ENCODE measurements at places on chromosomes 6 and 20. TPM values are rescaled to one million over a fixed set of nuclear protein-coding genes. Genes with fewer than 3 reads are reported as not detected.

- H3K4me3 ChIP-seq: no peak overlapping the region
- H3K4me1 ChIP-seq: no peaks in the 10 kb centered on the region
- peaks cover 17% of the 10 kb centered on the region for H3K36me3 ChIP-seq
- H3K27me3 ChIP-seq: no peaks in the 10 kb centered on the region
These were observed 160.8 kb downstream of the UBE3D start for GRCh38 chr6:82904860-82905259.

- H3K36me3 ChIP-seq: no peaks in the 10 kb centered on the region
- peaks cover 8% of the 10 kb centered on the region for H3K27me3 ChIP-seq
- H3K27ac ChIP-seq: no peak overlapping the region
- H3K4me1 ChIP-seq: peaks cover 23% of the 10 kb centered on the region
These were observed 59.6 kb downstream of the ZNF217 start for GRCh38 chr20:53534037-53534436.

- peaks cover 8% of the 10 kb centered on the region for H3K36me3 ChIP-seq
- no peak overlapping the region for H3K4me3 ChIP-seq
- peaks cover 2% of the 10 kb centered on the region for H3K4me1 ChIP-seq
- H3K27ac ChIP-seq: no peak overlapping the region
- no peaks in the 10 kb centered on the region for H3K27me3 ChIP-seq
These were observed 41.6 kb upstream of the NOX3 start for GRCh38 chr6:155497273-155497672.

DNA sequence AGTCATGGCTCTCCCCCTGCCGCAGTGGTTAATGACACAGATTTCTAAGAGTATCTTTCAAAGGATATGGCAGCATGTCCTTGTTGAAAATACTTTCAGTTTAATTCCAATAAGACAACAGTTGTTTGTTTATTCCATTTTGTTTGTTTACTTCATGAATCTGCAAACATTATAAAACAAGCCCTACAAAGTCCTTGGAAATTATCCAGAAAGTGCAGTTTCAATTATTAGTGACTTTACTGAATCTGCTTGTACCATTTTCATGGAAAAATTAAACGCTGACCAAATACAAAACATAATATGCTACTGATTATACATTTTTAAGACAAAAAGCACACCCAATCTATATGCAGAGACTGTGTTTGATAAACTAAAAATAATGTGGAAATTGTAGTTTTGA is 3.3 kb downstream of the HEY2 start:
- peaks cover 16% of the 10 kb centered on the region for H3K27me3 ChIP-seq
- H3K4me3 ChIP-seq: no peak overlapping the region
- DNase-seq: no peak
- H3K27ac ChIP-seq: no peak overlapping the region
- no peaks in the 10 kb centered on the region for H3K36me3 ChIP-seq
- H3K4me1 ChIP-seq: peaks cover 16% of the 10 kb centered on the region

- peaks cover 26% of the 10 kb centered on the region for H3K36me3 ChIP-seq
- no peak overlapping the region for H3K27ac ChIP-seq
- H3K4me1 ChIP-seq: peaks cover 11% of the 10 kb centered on the region
- no peak overlapping the region for H3K4me3 ChIP-seq
- H3K27me3 ChIP-seq: no peaks in the 10 kb centered on the region
- DNase-seq: no peak
These were observed 57.0 kb downstream of the MAP1LC3A start for GRCh38 chr20:34615477-34615876.

DNA sequence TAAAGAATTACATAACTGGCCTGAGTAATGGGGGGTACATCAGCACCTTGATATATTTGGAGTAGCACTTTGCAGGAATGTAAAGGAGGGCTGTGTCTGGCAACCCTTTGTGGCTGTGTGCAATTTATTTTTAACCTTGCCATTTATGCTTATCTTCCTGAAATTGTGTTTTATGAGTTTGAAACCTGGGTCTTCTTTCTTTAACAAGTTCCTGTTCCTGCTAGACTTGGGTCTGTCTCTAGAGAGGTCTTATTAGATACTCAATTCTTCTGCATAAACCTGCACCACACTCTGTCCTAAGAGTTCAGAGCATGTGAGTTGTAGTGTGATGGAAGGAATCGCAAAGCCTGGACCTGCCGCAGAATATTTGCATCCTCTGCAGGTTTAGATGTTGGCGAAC is 181.0 kb downstream of the JARID2 start:
- peak overlapping the region; percentile 16 for H3K4me3 ChIP-seq
- H3K27ac ChIP-seq: no peak overlapping the region
- DNase-seq: no peak
- H3K27me3 ChIP-seq: no peaks in the 10 kb centered on the region
- peaks cover 9% of the 10 kb centered on the region for H3K36me3 ChIP-seq

DNA sequence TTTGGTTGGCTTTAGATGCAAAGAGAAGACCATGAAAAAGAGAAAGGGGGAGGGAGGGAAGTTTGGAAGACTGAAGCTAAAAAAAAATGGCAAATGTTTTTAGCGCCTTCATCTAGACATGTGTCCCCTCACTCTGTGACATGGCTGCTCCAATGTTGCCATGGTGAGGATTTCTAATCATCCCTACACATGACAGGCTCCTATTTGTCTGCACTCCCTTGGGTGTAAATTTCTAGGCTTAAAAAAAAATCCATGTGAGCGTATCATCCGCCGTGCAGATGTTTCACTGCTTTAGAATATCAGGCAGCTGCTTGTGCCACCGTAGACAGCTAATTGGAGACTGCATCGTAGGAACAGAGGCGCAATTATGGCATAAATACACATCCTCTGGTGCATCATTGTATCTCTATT is 761.1 kb upstream of the MMS22L start:
- no peak for DNase-seq
- H3K4me3 ChIP-seq: no peak overlapping the region
- no peak overlapping the region for H3K27ac ChIP-seq
- no peaks in the 10 kb centered on the region for H3K36me3 ChIP-seq
- H3K4me1 ChIP-seq: no peaks in the 10 kb centered on the region

DNA sequence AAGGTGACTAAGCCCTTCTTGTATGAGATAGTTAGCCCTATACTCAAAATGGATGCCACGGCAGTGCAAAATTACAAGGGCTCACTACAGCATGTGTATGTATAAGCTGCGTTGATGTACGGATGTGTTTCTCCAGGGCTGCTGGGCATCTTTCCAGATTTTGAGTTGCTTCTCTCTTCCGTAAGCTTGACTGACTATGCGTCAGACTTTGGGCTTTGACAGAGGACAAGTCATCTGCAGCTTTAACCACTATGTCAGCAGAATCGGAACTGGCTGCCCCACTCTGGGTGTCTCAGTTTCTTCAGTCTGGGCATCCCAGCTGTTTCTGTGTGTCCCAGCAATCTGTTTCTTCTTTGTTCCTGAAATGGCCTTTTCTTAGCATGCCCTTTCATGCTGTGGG is 241.6 kb downstream of the BTBD3 start:
- no peak overlapping the region for H3K27ac ChIP-seq
- no peaks in the 10 kb centered on the region for H3K36me3 ChIP-seq
- no peaks in the 10 kb centered on the region for H3K27me3 ChIP-seq
- H3K4me1 ChIP-seq: no peaks in the 10 kb centered on the region

- no peak overlapping the region for H3K4me3 ChIP-seq
- no peaks in the 10 kb centered on the region for H3K36me3 ChIP-seq
- H3K27ac ChIP-seq: no peak overlapping the region
- no peak for DNase-seq
- H3K4me1 ChIP-seq: peaks cover 9% of the 10 kb centered on the region
- H3K27me3 ChIP-seq: peaks cover 12% of the 10 kb centered on the region
These were observed 55.2 kb upstream of the MAFB start for GRCh38 chr20:40744072-40744817.

DNA sequence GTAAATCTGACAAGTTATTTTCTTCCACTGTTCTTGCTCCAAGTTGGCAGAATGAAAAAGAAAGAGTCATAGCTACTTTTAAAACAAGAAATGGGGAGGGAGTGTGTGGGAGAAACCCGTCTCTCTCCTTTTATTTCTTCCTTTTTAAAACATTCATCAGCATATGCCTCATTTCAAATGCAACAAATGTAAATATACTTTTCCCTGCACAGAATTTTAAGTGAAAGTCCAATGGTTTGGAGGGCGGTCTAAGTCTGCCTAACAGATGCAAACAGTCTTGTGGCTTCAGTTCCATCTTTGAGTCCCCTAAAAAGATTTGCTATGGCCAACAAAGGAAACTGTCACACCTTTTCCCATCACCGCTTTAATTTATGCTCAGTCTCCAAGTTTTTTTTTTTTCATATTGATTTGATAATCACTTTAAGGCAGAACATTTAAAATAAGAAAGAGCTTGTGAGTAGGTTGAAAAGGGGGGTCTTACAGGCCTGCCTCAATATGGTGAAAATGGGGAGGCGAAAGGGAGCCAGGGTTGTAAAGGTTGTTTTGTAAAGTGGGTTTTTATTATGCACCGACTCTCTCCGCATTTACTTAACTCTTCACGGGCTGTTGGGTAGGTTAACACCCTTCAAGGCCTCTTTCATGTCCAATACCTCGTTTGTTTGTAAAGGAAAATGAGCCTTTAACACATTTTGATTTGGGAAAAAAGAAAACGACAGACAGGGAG is 4.6 kb downstream of the TFAP2D start:
- DNase-seq: no peak
- peaks cover 90% of the 10 kb centered on the region for H3K27me3 ChIP-seq
- H3K4me1 ChIP-seq: no peaks in the 10 kb centered on the region
- H3K4me3 ChIP-seq: no peak overlapping the region
- peaks cover 10% of the 10 kb centered on the region for H3K36me3 ChIP-seq

DNA sequence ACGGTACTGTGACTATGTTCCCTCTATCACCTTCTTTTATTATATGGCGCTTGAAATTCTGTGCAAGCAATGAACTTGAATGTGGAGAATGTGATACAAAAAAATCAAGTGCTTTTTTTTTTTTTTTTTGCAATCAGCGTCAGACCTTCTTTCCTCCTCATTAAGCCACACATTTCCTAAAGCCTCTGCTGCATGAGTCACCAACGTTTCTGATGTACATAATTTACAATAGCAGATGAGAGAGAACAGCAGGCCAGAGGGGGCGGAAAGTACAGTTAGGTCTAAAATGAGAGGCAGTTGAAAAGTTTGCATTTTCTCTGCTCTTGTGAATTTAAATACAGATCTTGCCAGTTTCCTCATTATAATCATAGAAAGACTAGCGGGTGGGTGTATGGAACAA is 114.6 kb upstream of the RIPOR2 start:
- no peaks in the 10 kb centered on the region for H3K27me3 ChIP-seq
- H3K27ac ChIP-seq: peak overlapping the region; percentile 93
- H3K4me3 ChIP-seq: peak overlapping the region; percentile 64
- no peak for DNase-seq
- peaks cover 81% of the 10 kb centered on the region for H3K4me1 ChIP-seq

DNA sequence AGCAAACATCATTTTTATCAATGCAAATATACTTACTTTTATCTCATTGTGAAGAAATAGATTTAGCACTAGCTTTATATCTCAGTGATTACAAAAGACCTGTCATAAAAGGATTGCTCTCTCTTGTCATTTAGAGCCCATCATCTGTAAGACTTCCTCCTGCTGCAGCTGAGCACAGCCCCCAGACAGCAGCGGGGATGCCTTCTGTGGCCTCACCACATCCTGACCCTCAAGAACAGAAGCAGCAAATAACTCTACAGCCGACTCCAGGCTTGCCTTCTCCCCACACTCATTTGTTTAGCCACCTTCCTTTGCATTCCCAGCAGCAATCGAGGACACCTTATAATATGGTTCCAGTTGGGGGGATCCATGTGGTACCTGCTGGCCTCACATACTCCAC is 127.0 kb upstream of the EDN1 start:
- no peak overlapping the region for H3K4me3 ChIP-seq
- no peak for DNase-seq
- H3K27ac ChIP-seq: peak overlapping the region; percentile 71

DNA sequence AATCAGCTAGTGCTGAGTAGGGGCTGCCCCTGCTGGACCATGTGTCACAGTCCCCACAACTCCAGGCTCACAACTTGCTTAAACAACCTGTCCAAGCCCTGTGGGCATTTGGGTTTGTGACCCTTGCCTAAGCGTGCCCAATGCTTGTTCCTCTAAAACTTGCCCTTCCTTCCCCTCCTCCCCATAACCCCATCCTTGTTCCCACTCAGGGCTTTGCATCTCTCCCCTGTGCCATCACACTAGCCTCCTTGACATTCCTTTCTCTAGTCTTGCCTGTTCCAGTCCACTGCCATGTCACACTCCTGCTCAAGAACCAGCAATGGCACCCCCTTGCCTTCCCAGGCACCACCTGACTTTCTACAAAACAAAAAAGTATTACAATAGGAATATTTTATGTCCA is 2.3 kb upstream of the DLGAP4 start:
- H3K4me3 ChIP-seq: peak overlapping the region; percentile 42
- H3K4me1 ChIP-seq: peaks cover 5% of the 10 kb centered on the region
- no peak for DNase-seq
- H3K27me3 ChIP-seq: peaks cover 63% of the 10 kb centered on the region
- no peaks in the 10 kb centered on the region for H3K36me3 ChIP-seq

DNA sequence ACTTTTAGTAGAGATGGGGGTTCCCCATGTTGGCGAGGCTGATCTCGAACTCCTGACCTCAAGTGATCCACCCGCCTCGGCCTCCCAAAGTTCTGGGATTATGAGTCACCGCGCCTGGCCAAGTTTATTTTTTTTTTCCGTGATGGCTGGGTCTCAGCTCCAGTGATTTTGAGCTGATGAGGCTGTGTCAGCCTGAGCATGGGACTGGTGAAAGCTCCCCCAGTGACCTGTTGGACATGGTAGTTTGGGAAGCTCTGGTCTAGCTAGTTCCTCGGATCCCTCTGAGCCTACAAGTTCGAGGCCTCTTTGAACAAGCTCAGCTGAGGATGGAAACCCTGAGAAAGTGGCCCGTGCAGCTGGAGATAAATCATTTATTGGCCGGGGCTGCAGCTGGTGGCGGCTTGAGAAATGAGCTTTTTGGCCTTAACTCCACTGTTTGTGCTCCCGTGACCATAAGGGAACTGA is 126.8 kb downstream of the SNX5 start:
- no peaks in the 10 kb centered on the region for H3K36me3 ChIP-seq
- no peak overlapping the region for H3K27ac ChIP-seq
- H3K4me3 ChIP-seq: no peak overlapping the region
- H3K27me3 ChIP-seq: no peaks in the 10 kb centered on the region

DNA sequence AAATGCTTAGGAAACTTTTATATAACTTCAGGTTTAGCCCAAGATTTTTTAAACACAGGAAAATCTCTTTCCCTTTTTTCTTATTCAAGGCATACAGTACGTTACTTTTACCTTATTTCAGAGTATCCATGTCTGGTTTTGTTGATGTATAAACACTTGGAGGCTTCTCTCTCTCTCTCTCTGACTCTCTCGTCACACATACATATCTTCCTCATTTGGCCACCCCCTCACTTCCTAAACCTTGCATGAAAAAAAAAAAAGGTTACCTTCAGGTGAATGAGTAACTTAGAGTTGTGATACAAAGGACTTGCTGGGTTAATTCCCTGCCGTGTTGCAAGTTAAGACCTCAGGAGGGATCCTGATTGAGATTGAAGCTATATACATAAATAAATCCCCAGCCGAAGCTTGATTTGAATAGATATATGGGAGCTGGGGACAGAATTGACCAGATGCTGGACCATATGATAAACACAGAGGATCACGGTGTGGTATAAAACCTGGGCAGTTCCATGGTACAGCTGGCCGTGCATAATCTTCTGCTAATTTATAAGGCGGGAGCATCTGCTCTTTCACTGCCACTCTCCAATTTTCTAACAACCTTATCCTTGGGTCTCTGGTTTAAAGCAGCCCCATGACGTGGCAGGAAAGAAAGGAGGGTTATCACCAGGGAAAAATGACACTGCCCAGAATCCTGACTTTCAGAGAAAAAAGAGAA is 55.1 kb upstream of the IL20RA start:
- no peaks in the 10 kb centered on the region for H3K27me3 ChIP-seq
- H3K27ac ChIP-seq: peak overlapping the region; percentile 97
- H3K4me1 ChIP-seq: peaks cover 96% of the 10 kb centered on the region
- peak; percentile 72 for DNase-seq

BPI gene
- not detected for polyA plus RNA-seq

PTCRA gene
- polyA plus RNA-seq: 0.88 TPM

PARD6B gene
- polyA plus RNA-seq: 1.6 TPM

VWA7 gene
- not detected for polyA plus RNA-seq

DEFB114 gene
- not detected for polyA plus RNA-seq

MMP24 gene
- polyA plus RNA-seq: 0.08 TPM

SYCP2 gene
- not detected for polyA plus RNA-seq

Measured in naive B cell (primary cell).